T-helper 22 cell (primary cell): ENCODE measurements at places on chromosomes 7 and 10.

DNA sequence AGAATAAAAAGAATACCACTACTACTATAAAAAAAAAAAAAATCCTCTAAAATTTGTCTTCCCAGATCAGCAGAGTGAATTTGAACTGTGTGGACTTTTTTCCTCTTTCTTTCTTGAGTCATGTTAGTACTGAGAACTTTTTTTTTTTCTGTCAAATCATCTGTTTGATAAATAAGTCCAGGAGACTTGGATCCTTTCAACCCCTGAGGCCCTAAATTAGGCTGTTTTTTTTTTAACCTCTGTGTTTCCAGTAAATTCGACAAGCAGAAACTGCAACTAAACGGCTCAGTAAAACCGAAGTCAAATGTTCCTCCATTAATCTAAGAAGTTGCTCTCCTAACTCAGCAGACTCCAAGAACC, 2.7 kb downstream of the MAP3K8 start:
- no peak for DNase-seq

GRCh38 chr7:693280-693679, 33.2 kb upstream of the DNAAF5 start:
- DNase-seq, result no peak

- no peak for DNase-seq
These were observed 43.0 kb upstream of the RPA3 start for GRCh38 chr7:7761340-7761973.

- DNase-seq, result no peak
These were observed 38.6 kb upstream of the MEOX2 start for GRCh38 chr7:15725051-15725450.

GRCh38 chr10:845526-845925, 86.0 kb downstream of the LARP4B start:
- no peak for DNase-seq

GRCh38 chr7:78220754-78221153, 422.2 kb downstream of the PHTF2 start:
- DNase-seq, result no peak

- DNase-seq, result no peak
These were observed 16.8 kb downstream of the GNG11 start for GRCh38 chr7:93938293-93938692.

- no peak for DNase-seq
These were observed 29.9 kb upstream of the RAPGEF5 start for GRCh38 chr7:22386865-22387264.

DNA sequence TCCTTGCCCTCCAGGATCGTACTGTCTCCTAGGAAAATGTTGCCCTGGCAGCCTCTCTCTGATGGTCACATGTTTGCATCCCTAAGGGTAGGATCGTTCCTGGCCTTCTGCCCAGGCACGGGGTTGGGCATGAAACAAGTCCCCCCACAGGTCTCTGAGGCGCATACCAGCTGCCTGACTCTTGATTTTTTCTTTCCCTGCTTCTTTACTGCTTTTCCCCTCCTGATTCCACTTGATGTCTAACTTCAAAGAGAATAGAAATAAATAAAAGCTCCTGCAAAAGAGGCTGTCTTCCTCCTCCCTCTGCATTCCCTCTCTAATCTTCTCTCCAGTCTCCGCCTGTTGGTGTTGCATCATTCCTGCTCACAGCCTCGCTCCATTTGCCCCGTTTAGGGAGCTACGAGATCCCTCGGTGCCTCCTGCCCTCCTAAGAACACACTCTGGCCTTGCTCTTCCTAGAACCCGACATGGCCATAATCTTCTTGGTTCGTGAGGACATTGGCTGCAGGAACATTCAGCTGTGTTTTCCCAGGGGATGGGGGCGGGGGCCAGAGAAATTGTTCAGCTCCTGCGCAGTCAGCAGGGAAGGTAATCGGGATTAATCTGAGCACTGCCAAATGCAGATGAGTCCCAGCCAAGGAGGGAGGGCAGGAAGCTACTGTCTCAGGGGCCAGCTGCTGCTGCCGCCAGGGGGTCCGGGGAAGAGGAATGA, 26.0 kb downstream of the LEP start:
- DNase-seq, result no peak

DNA sequence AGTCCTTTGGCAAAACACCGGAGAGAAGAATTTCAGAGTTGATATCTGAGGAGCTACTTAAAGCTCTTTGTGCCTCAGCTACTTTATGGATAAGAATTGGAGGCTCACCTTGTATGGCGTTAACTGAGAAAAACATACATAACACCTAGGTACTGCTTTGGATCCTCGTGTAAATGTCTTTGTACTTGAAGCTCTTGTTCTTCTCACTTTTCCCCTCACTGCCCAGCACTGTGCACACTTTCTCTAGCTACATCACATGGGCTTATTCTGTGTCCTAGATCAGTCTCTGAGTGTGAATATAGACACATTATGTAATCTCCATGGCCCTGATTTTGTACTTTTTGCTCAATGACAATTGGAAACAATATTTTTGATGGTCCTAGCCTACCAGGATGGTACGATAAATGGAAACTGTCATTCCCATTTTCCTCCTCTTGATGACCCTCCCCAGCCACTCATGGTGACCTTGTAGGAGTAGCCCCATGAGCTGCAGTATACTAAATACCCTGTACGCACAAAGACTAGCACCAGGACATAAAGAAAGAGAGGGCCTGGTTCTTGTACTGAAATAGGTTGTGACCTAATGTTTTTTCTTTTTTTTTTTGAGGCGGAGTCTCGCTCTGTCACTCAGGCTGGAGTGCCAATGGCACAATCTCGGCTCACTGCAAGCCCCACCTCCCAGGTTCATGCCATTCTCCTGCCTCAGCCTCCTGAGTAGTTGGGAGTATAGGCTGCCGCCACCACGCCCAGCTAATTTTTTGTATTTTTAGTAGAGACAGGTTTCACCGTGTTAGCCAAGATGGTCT, 22.1 kb downstream of the STAMBPL1 start:
- no peak for DNase-seq

DNA sequence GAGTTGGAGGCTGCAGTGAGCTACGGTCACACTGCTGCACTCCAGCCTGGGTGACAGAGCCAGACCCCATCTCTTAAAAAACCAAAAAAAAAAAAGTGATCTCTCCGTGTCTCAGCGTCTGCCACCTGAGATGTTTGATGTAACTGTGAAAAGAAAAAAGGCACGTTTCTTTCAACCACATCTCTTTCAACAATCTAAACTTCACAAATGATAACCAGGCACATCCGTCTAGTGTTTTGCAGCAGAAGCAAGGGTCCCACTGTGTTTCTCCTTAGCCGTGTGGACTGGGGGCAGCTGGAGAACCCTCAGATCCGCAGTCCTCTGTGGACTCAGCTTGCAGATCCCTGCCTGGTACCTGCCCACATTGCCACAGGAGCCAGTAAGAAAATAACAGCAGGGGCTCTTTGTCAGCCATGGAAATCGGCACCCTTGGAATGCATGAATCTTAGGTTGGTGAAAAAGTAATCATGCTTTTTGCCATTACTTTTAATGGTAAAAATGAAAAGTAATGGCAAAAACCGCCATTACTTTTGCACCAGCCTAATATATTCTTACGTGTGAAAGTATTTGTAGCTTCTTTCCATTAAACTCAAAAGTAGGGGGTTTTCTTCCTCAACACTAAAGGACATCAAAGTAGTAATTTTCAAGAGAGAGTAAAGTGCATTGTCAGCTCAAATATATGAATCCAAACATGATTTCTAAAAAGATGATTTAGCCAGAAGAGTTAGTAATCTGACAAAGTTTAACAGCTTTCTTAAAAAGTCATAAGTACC, 276.5 kb downstream of the CCDC3 start:
- no peak for DNase-seq

DNA sequence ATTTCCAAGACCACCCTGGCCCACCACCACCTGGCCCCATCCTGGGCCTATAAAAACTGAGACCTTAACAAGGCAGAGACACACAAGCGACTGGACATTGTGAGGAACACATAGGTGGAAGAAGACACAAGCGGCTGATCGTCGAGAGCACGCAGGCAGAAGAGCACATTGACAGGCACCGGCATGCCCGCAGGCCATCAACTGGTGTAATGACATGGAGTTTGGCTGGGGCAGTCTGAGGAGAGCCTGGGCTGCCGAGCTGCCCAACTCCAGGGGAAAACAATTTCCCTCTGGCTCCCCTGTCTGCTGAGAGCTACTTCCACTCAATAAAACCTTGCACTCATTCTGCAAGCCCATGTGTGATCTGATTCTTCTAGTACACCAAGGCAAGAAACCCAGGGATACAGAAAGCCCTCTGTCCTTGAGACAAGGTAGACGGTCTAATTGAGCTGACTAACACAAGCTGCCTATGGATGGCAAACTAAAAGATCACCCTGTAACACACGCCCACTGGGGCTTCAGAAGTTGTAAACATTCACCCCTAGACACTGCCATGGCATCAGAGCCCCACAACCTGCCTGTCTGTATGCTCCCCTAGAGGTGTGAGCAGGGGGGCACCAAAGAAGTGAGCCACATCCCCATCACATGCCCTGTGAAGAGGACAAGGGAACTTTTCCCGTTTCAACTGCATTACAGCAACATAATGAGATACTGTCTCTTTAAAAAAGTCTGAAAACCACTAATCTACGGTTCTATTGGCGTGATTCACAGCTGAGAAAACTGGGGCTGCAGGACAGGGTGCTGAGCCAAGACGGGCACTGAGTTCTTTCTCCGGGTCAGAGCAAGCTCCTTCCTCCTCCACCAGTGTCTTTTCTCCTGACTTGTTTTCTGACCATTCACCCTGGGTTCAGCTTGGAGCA, 18.5 kb upstream of the TNS3 start:
- no peak for DNase-seq

DNA sequence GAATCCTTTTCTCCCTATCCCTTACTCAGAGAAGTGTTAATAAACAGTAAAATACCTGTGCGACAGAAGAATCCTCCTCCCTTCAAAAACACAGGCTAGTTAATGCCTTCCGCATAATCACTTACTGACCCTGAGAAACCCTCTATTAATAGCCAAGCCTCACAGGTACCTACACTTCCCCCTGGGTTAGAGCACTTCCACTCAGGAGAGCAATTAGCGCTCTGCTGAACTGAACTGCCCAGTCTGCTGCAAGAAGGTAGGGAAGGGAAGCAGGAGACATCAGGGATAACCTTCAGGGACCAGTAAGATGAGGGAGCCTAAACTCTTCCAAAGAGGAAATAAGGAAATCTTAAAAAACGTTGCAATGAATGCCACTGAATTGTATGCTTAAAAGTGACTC, 39.6 kb downstream of the KIAA1549 start:
- DNase-seq, result no peak

GRCh38 chr7:18520450-18521235, 25.1 kb downstream of the HDAC9 start:
- no peak for DNase-seq

DNA sequence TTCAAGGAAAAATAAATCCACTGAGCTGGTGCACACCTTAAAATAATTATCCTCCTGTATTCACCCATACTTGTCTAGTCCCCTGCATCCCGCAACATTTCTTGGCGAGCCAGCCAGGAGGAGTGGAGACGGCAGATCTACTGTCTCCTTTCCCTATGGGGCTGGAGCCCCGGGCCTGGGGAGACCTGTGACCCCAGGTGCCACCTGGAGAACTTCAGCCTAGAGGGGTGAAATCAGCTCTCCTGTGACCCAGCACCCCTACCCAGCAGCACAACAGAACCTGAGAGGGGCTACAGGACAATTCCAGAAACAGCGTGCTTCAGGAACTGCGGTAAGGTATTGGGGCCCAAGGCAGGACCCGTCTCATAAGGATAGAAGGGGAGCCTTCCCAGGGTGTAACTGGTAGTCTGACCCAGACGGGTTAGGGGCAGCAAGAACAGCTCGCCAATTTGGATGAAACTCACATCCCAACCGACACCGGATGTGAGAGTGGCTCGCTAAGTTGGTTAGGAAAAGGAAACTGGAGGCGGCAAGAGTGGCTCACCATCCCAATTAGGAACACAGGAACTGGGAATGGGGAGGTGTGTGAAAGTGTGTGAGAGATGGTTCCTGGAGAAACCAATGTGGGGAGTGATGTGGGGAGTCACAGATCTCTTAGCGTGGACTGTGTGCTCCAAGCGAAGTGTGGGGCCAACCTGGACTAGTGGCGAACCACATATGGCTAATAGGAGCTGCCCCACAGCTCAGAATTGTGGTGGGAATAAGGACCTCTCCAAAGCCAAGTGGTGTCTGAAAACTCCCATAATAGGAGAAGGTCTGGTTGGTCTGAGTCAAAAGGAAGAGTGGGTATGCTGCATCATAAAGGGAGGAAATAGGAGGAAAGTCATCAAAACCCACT, 15.1 kb upstream of the DENND2A start:
- DNase-seq, result no peak

DNA sequence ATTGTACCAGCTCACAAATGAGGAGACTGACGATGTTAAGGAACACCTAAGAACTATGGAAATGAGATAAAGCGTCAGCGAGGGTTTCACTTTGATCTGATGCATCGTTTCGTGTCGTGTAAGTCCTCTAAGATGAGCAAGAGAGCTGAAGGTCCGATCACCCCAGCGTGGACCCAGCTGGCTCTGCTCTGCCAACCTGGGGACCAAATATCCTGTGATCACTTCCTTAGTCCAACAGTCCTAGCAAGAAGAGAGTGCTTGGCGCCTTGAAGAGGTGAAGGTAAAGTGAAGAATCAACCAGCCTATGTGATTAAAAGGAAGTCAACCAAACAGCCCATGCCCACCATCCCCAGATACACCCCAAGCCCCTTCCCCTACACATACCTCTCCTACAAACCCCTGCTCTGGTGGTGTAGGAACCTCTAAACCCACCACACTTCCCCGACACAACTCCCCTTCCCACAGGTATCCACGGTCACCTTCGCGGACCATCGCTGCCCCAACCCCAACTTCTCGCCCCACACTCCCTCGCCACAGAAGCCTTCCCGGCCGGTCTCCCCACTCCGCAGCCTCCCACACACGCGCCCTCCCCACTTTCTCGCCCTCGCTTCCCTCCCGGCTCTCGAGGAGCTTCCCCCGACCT, 722 bp downstream of the UPF2 start:
- no peak for DNase-seq

DNA sequence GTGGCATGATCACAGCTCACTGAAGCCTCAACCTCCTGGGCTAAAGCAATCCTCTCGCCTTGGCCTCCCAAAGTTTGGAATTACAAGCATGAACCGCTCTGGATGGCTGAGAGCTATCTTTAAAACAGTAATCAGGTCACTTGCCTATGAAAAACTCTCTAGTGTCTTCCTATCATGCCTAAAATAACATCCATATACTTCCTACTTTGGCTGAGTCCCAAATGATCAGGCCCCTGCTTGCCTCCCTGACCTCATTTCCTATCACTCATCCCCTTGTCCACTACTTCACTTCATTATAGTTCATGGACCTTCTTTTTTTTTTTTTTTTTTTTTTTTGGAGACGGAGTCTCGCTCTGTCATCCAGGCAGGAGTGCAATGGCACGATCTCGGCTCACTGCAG, 28.0 kb downstream of the SEPTIN7 start:
- no peak for DNase-seq

GRCh38 chr10:107546284-107546683, 381.8 kb upstream of the SORCS1 start:
- no peak for DNase-seq

- no peak for DNase-seq
These were observed 51.2 kb upstream of the ABI1 start for GRCh38 chr10:26911811-26912461.

- no peak for DNase-seq
These were observed 89.1 kb upstream of the SP4 start for GRCh38 chr7:21338728-21339164.

- no peak for DNase-seq
These were observed 14.9 kb downstream of the MET start for GRCh38 chr7:116686812-116687419.

GRCh38 chr7:83178796-83179195, 16.1 kb upstream of the PCLO start:
- DNase-seq, result no peak
